ENCODE measurements at places on chromosomes 6 and 20.

- DNase-seq: no peak
These were observed 8.8 kb downstream of the GNL1 start for GRCh38 chr6:30547454-30547853.

DNA sequence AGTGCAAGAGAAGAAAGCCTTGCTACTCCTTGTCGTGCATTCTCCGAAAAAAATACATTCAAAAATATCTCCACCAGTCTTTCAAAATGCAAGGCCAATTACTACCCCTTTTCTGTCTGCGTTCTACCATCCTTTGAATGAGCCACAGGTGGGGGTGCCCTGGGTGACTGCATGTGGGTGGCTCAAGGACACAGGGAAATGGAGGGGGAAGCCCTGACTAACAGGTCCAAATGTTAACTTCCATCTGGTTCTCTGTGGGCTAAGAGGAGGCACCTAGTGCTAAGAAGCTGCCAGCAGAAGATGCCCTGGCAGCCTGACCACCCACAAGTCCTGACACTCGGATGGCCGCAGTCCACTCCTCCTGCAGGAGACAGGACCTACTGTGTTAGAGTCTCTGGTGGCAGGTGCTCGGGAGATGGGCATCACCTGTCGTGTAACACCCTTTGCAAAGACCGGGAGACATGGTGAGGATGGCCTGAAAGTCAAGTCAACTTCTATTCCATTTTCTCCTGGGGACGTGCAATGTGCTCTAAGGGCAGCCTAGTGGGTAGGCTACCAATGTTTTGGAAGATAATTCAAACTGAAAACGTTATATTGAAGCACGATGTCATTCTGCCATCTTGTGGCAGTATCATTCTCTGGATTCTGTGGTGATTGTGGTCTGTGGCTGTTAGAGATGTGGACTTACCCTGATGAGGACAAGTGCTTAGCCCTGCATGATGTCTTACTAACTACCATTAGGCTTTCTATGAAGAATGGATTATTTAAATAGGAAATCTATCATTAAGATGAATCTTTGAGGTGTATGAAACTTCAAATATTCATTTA lies 27.4 kb upstream of the IGF2R start:
- DNase-seq: no peak

- no peak for DNase-seq
These were observed 104.5 kb downstream of the SMLR1 start for GRCh38 chr6:130931683-130932082.

DNA sequence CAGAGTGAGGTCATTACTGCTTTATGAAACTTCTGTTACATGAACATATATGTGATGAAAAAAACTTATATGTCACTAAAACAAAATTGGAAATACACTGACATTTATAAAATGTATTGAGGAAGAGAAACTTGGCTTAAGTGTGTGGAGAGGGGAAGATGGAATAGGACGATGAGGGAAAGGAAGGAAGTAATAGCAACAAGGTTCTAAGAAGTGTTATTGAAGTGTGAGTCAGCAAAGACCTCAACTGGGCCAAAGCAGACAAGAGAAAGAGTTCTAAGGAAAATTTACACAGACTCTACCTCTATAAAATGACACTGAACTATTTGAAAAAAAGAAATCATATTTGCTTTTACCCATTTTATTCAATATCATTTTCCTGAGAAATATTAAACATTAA lies 38.3 kb downstream of the SNX3 start:
- DNase-seq: no peak

GRCh38 chr6:13428583-13429405 lies 58.6 kb downstream of the GFOD1 start:
- DNase-seq: no peak

DNA sequence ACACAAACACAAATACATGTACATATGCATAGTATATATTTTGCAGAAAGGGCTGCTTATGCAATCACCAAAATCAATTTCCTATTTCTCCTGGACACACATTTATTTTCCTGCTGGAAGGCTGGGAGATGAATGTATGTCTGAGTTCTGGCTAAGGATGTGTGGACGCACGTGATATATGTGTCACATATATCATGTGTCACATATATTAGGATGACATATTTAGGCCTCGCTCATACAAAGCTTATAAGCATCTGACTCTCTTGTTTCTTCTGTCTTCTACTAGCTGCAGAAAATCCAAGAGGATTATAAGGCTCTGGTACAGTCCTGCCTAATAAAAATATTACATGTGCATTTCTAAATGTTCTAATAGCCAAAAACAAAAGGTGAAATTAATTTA lies 47.2 kb upstream of the TFAP2D start:
- DNase-seq: no peak

DNA sequence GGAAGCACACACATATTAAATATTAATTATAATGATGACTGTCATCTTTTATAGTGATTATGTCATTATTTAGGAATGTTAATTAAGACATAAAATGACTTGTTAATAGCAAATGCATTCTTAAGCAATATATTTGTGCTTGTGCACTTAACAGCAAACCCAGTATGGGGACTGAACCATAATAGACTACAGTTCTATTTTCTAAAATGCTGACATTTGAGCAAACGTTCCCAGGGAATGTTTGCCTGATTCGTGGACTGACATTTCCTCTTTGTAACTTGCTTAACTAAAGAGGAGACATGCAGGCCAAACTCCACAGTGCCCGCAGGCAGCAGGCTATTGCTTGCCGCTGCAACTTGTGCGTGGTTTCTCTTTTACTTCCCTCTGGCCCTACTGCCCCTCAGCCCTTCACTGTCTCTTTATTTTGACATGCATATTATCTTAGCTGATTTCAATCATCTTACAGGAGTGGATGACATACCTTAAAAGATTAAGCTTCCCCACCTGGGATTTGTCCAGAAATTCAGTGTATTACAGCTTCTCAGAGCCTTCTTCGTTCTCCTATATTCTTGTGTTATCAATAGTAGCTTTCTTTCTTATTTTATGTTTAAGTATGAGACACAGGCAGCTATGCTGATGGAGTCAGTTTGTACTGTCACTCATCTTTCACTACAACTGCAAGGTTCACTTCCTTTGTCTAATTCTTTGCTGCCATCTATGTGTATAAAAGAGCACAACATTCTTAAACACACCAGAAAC lies 141.5 kb downstream of the GMDS start:
- no peak for DNase-seq

- no peak for DNase-seq
These were observed 10.5 kb downstream of the CAPN11 start for GRCh38 chr6:44169154-44169553.

DNA sequence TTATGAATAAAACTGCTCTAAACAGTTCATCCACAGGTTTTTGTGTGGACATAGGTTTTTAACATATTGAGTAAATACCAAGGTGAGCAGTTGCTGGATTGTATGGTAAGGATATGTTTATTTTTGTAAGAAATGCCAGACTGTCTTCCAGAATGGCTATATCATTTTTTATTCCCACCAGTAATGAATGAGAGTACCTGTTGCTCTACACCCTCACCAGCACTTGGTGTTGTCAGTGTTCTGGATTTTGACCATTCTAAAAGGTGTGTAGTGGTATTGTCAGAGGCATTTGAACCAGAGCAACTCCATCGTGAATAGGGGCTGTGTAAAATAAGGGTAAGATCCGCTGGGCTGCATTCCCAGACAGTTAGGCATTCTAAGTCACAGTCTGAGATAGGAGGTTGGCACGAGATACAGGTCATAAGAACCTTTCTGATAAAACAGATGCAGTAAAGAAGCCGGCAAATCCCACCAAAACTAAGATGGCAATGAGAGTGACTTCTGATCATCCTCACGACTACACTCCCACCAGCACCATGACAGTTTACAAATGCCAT lies 12.9 kb upstream of the NT5E start:
- DNase-seq: no peak

GRCh38 chr20:3077618-3078134 lies 6.3 kb downstream of the OXT start:
- DNase-seq: no peak

DNA sequence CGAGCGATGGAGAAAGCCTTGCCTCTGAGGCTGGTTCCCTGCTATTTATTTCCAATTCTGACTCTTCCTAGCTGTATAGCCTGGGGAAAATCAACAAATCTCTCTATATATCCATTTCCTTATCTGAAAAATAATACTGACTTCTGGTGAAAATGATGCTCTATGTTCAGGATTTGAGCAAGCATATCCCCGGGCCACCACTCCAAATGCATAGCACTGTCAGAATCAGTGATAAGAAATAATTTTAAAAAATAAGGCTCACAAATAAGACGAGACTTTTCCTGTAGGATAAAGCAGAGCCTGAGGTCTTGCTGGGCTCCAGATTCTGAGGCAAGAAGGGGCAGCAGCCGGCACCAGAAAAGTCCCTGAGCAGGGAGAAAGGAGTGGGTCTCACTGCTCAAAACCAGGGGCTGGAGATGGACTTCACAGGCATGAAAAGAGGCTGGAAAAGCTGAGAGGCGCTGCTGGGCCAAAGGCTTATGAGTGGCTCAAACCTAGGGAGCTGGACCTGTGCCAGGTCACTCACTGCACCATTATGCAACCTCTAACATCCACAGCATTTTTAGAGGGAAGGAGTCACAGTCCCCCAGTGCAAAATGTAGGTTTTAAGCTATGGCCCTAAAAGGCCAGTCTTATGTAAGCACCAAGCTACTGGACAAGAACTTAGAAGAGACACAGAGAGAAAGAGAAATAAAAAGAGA lies 48.1 kb upstream of the SLC17A4 start:
- no peak for DNase-seq

DNA sequence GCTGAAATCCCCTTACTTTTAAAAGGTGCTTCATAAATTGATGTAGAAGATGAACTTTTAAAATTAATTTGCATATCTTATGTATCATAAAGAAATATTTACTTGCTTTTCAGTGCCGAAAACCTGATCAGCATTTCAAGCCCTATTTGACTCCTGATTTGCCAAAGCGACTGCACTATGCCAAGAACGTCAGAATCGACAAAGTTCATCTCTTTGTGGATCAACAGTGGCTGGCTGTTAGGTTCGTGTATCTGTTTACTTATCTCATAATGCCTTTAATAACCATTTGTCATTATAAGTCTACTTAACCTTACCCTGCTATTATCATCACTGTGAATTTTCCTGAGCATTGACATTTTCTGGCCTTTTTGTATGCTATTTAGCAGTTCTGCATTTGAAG lies 7.8 kb downstream of the OR2A4 start:
- no peak for DNase-seq

GRCh38 chr6:146965110-146965689 lies 239.0 kb upstream of the STXBP5 start:
- DNase-seq: no peak
